ENCODE measurements at places on chromosomes 1 and 21.

GRCh38 chr21:45169682-45170081 lies 95.3 kb downstream of the ADARB1 start:
- DNase-seq: no peak

DNA sequence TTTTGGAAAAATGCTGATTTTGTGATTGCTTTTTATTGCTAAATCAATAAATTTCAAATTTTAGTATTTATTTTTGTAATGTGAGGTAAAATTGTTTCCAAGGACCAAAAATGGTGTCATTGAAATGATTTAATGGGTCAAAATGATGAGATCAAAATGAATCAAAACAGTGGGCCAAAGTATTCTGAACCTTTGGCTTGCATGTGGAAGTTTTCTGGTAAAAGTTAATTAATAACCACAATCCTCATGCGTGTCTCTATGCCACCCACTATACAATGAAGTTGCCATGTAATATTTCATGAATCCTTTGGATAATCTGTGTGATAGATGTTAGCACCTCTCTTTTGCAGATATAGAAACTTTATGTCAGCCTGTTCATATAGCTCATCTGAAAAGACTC lies 83.8 kb downstream of the PAPPA2 start:
- DNase-seq: no peak

DNA sequence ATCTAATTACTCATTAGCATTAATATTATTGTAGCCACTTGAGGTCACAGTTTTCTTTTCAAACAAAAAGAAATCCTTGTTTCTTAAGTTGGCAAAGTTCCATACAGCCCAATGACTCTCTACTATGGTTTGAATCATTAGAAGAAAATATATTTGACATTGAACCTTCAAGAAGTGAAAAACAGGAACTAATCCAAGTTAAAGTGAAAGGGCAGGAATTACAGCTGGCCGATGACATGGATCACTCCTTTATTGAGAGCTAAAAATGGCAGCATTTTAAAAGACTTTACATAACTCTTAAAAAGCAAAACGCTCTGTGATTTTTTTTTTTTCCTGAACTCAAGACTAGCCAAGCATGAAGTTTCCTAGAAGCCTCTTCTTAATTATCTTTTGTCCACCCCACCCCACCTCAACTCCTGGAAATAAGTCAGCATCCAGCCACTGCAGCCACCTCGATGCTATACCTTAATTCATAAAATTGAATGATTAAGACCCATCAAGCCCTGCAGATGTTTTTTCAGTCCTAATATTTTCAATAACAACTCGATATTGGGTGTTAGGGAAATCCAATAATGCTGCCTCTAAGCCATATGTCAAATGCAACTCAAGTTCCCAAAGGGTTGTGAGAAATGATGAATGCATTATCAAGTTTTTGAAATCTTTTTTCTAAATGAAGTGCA lies 323.1 kb downstream of the HHIPL2 start:
- no peak for DNase-seq

- no peak for DNase-seq
Measured at GRCh38 chr1:156804572-156805243, 11.9 kb downstream of the SH2D2A start.

GRCh38 chr1:54390655-54391054 lies 15.5 kb downstream of the SSBP3 start:
- no peak for DNase-seq

GRCh38 chr1:26177182-26177684 lies at the start of gene CNKSR1:
TSS of gene CNKSR1 (plus strand) at chr1:26177491. CDS start at chr1:26177548, 57 bp downstream.
- DNase-seq: no peak

DNA sequence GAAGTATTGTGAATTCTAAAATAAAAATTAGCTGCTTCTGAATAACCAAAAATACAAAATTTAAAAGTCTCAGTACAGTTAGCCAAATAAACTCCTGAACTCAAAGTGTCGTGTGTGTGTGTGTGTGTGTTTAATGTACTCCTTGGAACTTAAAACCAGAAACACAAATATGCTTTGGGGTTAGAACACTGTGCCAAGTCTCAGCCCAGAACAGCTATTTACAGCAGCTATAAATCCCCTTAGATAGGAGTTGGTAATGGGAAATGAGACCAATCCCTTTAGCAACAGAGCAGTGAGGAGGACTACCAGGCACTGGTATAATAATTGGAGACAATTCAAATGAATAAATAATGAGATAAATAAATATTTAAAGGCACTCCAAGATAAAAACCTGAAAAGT lies 83.1 kb downstream of the PATJ start:
- no peak for DNase-seq

GRCh38 chr1:175422156-175422555 lies 229.6 kb upstream of the KIAA0040 start:
- no peak for DNase-seq

GRCh38 chr1:230536641-230537155 lies 105.6 kb upstream of the COG2 start:
- DNase-seq: no peak

- DNase-seq: no peak
Measured at GRCh38 chr1:147472966-147473732, 68.2 kb upstream of the BCL9 start.

- DNase-seq: no peak
Measured at GRCh38 chr1:230212405-230212936, 145.4 kb downstream of the GALNT2 start.

DNA sequence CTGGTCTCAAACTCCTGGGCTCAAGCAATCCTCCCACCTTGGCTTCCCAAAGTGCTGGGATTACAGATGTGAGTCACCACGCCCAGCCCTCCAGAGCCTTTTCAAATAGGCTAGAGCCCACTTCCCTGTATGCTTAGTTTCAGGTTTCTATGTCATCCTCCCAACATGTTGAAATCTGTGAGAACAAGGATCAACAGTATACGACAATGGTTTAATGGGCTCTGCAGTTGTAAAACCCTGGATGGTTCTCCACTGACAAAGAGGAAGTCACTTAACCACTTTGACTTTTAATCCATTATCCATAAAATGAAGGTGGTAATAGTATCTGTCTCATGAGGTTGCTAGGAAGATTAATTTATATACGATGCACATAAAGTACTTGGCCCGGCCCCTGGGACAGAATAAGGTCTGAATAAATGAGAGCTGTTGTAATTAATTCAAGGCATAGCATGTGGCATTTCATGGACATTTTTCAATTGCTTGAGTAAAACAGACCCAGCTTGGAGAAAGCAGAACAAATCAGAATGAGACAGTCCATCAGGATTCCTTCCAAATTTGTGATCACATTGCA lies 113.9 kb upstream of the ZNF648 start:
- DNase-seq: no peak

GRCh38 chr1:10510520-10511493 lies 36.1 kb downstream of the PEX14 start:
- DNase-seq: peak; percentile 8

- no peak for DNase-seq
Measured at GRCh38 chr1:150615346-150616201, 13.8 kb downstream of the ENSA start.

DNA sequence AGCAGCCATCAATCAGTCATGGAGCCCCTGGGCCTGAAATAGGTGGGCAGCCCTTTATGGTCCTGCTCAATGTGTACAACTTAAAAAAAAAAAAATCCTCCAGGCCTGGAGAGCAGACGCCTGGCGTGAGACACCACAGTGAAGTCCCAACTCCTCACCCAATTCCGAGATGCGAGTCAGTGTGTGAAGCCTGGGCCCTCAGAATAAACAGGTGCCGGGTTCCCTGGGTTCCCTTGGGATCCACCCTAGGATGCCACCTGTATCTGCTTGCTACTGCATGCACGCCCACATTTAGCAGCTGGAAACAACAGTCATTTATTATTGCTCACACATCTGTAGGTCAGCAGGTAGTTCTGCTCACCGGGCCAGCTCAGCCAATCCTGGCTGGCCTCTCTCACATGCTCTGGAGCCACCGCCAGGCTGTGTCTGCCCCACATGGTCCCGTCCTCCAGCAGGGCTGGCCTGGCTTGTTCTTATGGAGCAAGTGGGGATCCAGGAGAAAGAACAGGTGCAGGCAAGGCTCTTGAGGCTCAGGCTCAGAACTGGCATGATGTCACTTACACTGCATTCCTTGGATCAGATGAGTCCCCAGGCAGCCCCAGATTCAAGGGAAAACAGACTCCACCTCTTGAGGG lies 172.7 kb downstream of the NPHP4 start:
- DNase-seq: no peak

DNA sequence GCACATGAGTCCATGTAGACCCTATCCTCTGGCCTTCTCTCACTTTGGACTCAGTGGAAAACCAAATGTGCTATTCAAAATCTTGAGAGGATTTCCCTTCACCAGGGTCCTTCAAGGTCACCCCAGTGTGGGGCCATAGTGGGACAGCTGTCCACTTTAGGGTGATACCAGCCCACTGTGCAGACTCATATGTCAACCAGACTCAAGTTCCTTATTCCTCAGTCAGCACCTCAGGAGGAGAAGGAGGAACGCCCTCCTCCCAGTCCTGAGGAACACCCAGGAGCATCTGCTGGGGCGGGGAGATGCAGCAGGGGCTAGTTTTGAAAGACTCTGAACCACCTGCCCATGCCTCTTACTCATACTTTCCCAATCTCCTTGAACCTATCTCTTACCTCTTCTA lies 340.9 kb downstream of the MATN1 start:
- DNase-seq: no peak

DNA sequence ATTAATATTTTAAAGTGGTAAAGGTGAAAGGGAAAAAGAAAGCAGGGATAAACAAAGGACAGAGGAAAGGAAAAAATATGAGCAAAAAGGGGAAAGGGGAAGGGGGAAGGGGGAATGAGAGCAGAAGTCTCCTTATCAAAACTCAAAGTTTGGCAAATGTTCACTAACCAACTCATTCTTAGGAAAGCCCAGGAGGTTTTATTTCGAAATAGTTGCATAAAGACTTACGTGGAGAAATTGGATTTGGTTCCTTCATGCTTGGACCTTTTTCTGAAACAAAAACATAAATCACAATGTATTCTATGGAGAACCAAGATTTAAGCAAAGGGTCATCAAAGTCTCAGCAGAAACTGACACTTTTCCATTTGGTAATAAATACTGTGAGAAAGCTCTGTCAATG lies 188.1 kb downstream of the TGFBR3 start:
- DNase-seq: no peak

- DNase-seq: no peak
Measured at GRCh38 chr1:156126630-156127534, 12.4 kb downstream of the LMNA start.

- DNase-seq: no peak
Measured at GRCh38 chr1:41890825-41891198, 27.9 kb downstream of the HIVEP3 start.

DNA sequence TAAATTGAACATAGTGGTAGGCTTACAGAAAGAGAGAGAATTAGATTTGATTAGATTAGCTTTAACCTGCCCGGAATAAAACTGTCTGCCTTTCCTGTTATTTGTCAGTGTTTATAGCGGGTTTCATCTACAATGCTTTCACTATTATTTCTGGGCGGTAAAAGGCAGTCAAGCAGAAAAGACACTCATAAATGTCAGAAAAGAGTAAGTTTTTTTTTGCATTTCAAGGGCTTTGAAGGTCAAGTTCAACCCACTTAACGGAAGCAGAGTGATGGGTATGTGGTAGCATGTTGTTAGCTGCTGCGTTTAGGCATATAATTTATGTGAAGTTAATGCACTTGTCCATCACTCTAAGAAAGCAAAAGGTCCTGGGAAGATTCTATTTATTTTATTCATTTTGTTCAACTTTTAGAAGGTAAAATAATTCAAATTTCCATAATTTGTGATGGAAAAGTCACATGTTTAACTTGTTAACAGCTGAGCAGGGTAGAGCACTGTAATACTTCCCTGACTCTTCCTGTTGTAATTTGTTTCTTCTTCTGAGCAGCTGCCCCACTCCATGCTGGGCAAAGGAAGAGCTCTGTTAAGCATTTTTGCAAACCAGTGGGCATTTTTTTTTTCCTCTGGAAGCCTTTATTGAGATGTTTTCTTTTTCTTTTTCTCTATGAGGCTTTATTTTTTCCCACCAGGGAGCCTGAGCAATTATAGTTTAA lies 220.1 kb downstream of the ST6GALNAC3 start:
- DNase-seq: no peak

Data from activated naive CD4-positive, alpha-beta T cell (primary cell).